ENCODE measurements at places on chromosomes 16 and 17.

DNA sequence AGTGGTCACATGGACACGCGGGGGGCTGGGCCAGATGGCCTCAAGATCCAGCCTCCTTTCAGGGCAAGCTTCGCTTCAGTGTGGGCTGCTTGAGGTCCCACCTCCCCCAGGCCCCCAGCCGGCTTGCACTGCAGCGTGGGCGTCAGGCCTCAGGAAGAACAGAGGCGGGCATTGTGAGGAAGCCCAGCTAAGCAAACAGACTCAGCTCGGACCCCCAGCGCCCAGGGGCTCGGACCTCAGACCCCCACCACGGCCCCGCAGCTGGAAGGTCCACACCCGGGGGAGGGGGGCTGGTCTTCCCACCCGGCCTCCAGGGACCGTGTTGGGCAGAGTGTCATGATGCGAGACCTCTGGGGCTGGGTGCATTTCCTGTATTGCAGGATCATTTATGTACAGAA, 24.7 kb upstream of the ZNF469 start:
- DNase-seq: no peak

DNA sequence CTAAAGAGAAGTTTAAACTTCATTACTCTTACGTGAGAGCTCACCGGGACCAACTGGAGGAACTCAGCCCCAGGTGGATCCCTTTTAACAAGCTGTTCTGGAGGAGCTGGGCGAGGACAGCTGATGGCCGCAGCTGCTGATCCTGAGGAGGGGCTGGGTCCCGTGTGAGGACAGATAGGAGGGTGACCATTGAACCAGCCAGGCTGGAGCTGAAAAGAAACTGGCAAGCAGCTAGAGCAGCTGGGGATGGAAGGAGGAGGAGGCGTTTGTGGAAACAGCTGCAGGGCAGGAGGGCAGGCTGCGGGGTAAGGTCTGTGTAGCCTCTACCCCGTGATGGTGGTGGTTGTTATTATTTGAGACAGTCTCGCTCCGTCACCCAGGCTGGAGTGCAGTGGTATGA, 119.5 kb downstream of the AATF start:
- no peak for DNase-seq

DNA sequence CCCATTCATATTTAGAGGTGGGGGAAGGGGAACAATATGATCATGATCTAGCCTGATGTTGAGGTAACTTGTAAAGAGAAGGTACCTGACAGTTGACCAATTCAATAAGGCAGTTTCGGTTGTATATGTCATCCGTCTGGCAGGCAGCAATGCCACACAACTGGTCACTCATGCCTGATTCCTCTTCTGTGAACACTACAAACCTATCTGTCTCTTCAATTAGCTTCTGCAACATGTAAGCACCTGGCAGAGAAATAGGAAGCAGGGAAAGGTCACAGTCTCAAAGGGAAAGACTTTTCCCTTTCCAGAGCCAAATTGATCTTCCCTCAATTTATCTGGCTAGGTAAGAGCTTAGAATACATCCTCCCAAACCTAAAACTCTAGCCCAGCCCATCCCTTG, 10.2 kb upstream of the RSKR start:
- DNase-seq: no peak

DNA sequence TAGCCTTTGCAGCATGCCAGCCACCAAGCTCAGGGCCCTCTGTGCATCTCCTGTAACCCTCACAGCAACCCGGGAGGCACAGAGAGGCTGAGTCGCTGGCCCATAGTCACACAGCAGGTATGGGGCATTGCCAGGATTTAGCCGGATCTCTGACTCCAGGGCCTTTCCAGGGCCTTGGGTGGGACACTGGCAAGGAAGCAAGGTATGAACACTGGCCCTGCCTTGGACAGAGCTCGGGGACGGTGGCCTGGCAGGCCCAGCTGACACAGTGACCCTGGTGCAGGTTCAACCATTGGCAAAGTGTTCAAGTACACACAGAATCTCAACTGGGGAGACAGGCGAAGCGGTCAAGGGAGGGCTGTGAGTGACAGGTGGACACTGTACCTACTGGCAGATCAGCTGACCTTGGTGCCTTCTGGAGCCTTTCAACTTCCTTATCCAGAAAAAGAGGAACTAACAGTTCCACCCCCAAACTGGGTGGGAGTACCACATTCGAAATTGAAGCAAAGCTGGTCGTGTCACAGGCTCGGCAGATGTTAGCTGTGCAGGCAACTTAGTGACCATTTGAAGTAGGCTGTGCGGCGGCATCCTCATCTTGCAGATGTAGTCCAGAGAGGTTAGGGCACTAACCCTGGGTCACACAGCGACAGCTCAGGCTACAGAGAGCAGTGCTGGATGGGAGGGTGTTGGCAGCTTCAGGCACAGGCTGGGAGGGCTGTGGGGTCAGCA, 287.4 kb downstream of the SEC14L1 start:
- no peak for DNase-seq

DNA sequence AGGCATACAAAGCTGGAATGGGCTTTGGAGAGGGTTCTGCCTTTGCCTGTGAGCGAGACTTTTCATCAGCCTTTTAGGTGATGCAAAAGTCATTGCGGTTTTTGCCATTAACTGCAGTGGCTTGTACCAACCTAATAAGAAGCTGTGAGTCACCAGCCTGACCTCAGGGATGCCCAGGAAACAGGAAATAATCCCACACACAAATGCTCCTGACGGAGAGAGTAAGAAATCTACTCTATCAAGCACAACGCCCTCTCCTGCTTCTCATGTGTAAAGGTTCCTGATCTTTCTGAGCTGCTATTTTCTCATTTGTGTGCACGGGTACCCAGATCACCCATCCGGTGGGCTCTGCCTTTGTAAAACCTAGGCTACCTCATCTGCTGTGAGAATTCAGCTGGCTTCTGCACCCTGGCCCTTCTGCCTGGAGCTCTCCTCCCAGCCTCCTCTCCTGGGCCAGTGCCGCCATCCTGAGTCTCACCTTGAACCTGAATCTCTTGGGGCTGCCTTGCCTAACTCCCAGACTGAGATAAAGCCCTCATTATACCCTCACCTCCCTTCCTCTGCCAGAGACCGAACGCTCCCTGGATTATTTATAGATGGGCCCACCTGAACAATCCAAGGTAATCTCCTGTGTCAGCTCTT, 299.7 kb downstream of the C16orf95 start:
- DNase-seq: no peak

GRCh38 chr17:65609286-65609685, 47.8 kb upstream of the AXIN2 start:
- no peak for DNase-seq

- no peak for DNase-seq
These were observed 19.5 kb upstream of the TUBG2 start for GRCh38 chr17:42639525-42640113.
